ENCODE measurements at places on chromosomes 7 and 10. TPM values are rescaled to one million over a fixed set of nuclear protein-coding genes. Genes with fewer than 3 reads are reported as not detected.

The C10orf67 gene
- total RNA-seq: 0.36 TPM

GRCh38 chr10:60144099-60144498 lies 237.7 kb upstream of the CCDC6 start:
- no peak for DNase-seq

DNA sequence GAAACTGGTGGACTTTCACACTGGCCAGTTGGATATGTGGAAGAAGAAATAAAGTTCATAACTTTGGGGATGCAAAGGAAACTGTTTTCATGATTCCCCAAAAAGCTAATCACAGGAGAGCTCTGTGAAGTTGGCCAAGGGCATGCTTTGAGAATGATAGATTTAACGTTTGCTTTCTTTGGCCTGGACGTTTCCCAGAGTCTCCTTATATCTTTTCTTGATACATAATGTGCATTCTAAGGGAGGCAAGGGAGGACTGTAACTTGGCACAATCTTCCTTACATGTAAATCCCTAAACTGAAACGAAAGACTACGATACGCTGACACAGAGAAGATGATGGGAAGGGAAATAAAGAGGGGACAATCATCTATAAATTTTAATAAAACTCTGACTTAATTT lies 176.5 kb upstream of the INHBA start:
- no peak for DNase-seq

The LIPF gene
- total RNA-seq: not detected

The ORAI2 gene
- 2.6 TPM for total RNA-seq

DNA sequence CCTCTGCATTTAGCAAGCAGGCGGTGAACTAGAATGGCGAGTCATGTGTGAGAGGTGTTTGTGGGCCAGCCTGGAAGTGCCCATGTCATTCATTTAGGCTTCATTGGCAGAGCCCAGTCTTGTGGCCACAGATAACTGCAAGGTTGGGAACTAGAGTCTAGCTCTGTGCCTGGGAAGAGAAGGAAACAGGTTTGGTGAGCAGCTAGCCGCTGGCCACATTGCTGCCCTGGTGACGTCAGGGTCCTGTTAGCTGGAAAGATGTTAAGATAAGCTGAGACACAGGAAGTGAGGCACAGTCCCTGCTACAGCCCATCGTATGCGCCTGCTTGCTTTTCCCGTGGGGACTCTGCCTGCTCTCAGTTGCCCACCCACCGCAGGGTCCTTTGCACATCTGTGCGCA lies 185.5 kb downstream of the CAMK1D start:
- DNase-seq: no peak

The PDE6C gene
- total RNA-seq: not detected

The RBP3 gene
- total RNA-seq: not detected

DNA sequence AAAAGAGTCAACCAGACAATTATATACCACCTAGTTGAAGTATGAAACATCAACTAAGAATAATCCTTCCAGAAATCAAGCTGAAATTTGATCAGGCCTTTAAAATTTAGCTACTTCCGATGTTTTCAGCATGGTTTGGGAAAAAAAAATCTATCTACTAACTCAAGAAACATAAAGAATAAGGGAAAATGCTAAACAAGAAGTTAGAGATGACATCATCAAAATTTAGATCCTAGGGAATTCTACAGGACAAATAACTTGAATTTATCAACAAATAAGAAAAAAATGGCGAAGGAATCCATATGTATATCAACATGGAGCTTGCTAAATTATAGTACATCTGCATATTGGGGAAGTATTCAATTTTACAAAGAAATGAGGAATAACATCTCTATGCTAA lies 36.3 kb downstream of the HYAL4 start:
- no peak for DNase-seq

- DNase-seq: no peak
Observed at GRCh38 chr10:35003906-35004305, 86.2 kb downstream of the CUL2 start.

GRCh38 chr10:125130260-125130659 lies 30.1 kb downstream of the CTBP2 start:
- no peak for DNase-seq

Measured in left ventricle myocardium inferior (tissue), 1 donor.